Cardiac fibroblast (primary cell): ENCODE measurements at places on chromosomes 7 and 10.

GRCh38 chr7:50650057-50650664 is 85.0 kb upstream of the DDC start:
- DNase-seq, result no peak

GRCh38 chr7:50808282-50808888 is 25.7 kb upstream of the GRB10 start:
- DNase-seq, result no peak

DNA sequence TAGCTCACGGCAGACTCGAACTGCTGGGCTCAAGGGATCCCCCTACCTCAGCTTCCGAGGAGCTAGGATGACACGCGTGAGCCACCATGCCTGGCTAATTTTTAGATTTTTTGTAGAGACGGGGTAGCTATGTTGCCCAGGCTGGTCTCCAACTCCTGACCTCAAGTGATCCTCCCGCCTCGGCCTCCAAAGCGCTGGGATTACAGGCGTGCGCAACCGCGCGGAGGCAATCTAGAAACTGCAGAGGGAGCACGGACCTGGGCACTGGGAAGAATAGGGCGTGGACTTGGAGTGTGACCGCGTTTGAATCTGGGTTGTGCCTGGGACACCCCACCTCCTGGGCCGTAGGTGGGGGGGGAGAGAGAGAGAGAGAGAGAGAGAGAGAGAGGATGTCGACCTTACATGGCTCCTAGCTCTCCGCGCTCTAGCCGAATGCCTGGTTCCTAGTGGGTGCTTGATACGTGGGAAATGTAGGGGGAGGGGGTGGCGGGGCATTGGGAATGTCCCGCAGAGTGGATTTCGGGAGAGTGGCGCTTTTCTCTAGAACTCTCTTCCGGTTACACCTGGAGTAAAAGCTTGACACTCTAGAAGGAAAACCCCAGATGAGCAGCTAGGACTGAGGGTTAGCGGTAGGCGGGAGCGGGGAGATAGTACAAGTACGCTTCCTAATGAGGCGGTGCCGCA is 1.2 kb upstream of the MAP3K8 start:
- no peak for DNase-seq

DNA sequence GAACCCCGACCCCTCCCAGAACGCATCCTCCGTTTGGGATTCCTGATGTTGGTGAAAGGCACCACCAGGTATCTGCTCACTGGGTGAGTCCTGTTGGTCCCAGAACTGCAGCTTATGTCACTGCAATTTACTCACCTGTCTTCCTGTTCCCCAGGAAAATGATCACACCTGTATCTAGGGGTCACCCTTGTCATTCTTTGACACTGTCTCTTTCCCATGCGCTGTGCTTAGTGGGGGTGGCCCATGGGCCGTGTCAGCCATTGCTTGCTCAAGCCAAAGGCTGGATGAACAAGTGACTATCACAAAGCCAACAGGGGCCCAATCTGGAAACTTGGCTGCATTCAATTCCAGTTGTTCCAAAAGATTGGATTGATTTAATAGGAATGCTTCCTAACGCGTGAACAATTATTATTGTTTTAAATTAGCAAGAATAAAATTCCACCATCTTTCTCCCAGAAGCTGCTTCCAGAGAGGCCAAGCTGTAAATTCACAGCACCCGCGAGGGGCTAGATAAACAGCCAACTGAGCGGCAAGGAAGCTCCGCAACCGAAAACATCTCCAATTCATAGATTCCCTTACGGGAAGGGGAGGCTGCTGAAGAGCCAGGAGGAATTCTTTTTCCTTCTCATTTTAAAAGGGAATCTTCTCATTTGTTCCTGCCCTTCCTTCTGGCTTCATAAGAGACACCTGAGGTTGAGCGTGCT is 134.8 kb upstream of the ZMIZ1 start:
- DNase-seq, result no peak

GRCh38 chr10:11546581-11546980 is 64.9 kb downstream of the USP6NL start:
- DNase-seq, result no peak

- DNase-seq, result no peak
Observed at GRCh38 chr7:83873459-83873858, 224.5 kb upstream of the SEMA3E start.

- DNase-seq, result no peak
Observed at GRCh38 chr7:24685708-24686107, 71.6 kb downstream of the GSDME start.

- DNase-seq, result no peak
Observed at GRCh38 chr10:129725890-129726631, 238.0 kb downstream of the EBF3 start.

DNA sequence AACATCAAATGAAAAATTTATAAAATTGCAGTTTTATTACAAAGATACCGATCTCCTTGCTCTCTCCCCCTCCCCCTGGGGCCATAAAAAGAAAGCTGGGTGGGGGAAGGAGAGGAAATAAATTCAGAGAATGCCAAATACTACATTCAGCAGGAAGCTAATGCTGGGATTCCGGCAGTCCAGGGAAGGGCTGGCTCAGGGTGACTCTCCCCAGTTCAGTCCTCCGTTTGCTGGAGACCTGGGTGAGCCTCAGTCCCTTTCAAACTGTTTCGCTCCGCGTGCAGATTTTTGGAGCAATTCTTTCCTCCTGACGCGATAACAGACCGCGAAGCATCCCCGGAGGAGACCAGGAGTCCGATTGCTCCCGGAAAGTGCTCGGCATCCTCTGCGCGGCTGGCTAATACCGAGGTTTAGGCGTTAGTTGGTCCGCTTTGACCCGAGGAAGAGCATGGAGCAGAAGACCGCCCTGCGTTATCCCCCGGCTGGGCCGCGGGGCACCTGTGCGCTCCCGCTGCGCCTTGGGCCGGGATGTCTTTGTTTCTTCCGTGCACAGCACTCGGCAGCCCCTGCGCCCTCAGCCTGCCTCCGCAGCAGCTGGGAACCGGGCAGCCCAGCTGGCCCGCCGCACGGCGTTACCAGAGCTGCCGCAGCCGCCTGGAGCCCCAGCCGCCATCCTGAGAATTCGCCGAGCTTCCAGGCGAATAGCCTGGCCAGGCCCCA is 3.9 kb upstream of the HOXA2 start:
- no peak for DNase-seq

DNA sequence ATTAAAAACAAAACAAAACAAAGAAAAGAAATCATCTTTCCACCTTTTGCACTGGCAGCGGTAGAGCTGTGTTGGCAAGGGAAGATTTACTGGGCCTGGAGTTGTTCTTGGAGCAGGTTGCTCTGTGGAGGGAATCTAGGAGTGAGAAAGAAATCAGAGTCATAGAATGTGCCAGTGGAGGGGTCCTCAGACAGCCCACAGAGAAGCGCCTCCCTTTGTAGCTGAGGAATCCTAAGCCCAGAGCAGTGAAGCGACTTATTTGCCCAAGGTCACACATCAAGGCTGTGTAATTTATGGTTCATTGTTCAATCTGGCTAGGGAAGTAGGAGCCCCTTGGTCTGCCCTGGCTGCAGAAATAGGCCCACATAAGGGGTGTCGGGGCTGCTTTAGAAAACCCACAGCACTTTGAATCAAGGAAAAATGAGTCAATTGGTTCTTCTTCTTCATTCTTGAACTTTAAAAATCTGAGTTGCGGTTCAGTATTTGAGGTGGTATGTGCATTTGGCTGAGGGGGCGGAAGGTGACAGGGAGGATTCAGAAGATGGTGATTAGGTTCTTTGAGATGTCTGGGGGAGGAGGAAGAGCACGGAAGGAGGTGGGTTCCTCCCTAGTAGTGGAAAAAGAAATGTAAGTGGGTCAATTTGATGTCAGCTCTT is 253.7 kb downstream of the PTEN start:
- DNase-seq, result no peak

- no peak for DNase-seq
Observed at GRCh38 chr7:134763960-134764359, 15.5 kb upstream of the CALD1 start.

- DNase-seq, result no peak
Observed at GRCh38 chr7:108415084-108415483, 41.2 kb downstream of the NRCAM start.

- DNase-seq, result no peak
Observed at GRCh38 chr7:30185496-30185895, 50.7 kb downstream of the MTURN start.
